ENCODE measurements at places on chromosomes 11 and 22.
A peak's percentile ranks its signal among the peaks of the same experiment; 100 is the strongest.

DNA sequence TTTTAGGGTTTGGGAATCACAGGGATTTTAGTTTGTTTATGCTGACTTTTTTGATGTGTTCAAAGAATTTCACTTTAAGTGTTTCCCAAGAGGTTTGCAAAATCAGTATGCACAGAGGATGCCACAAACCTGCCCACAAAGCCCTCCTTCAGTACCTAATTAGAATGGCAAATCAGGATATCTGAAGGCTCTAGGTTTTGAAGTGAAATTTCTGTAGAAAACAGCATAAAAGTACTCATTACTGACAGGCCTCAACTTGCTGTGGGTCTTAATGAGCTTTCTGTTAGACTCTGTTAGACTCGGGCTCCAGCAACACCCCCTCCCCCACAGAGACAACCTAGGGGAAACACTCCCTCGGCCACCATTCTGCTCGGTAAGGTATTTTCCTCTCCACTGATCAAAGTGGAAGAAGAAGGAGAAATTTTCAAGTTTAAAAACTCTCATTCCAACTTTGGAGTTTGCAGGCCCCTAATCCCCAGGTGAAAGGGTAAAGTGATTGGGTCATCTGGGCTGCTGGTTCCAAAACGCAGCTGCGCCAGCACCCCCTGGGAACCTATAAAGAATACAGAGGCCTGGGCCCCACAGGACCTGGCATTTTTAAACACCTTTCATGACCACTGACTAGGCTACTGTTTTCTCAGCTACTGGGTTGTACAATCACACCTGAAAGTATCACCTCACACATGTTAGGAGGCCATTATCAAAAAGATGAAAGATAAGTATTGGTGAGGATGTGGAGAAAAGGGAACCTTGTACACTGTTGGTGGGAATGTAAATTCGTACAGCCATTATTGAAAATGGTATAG is 67.5 kb downstream of the PLEKHA7 start:
- DNase-seq, result no peak

DNA sequence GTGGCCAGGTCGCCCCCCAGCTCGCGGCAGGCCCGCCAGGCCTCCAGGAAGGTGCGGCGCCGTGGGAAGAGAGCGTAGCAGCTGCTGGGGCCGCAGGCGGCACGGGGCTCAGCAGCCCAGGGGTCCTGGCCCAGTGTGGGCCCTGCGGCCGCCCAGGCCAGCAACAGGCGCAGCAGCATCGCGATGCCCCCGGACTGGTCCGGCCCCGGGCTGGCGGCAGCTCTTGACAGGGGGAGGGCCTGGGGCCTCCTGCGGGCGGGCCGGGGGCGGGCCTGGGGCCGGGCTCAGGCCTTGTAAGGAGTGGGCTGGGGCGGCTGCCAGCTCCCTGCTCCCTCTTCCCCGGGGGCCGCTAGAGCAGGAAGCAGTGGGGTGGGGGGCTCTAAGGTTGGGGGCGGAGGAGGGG is at the start of gene CD248:
Gene CD248 (minus strand): TSS at position 196 of the 403 bp plus-strand sequence. CDS start 17 bp downstream, at position 179.
- peak; percentile 80 for DNase-seq

DNA sequence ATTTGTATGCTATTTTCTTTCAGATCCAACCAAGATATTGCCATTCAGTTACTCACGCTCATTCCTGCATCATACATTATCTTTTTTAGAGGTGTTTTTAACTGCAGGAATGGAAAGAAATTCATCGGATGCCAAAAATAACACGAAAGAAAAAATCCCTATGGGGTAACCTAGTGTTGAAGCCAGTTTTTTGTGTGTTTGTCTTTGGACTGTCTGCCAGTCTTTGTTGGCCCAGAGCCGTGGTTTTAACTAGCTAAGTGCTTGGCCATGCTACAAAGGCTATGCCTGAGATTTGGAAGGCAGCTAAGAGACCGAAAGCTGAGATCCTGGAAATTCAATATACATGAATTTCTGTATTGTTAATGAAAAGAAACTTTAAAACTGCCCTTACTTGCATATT is 309.8 kb upstream of the CNTN5 start:
- DNase-seq, result no peak

GRCh38 chr11:97732011-97732632 is 1288.6 kb upstream of the CNTN5 start:
- no peak for DNase-seq

DNA sequence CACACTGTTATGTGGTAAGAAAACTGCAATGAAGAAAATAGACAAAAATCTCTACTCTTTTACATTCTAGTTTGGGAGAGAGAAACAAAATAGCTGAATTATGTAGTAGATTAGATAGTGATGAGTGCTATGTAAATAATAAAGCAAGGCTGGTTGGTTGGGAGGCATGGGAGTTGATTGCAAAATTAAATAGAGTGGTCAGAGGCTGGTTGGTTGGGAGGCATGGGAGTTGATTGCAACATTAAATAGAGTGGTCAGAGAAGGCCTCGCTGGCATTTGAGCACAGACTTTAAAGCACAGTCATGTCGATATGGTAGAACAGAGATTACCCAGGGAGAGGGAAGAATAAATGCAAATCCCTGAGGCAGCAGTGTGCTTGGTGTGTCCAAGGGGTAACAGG is 22.4 kb downstream of the SIK2 start:
- DNase-seq, result no peak

GRCh38 chr11:30017445-30017895 is 640 bp upstream of the KCNA4 start:
- no peak for DNase-seq

- DNase-seq, result no peak
Measured at GRCh38 chr11:102964867-102965266, 9.3 kb upstream of the MMP13 start.

DNA sequence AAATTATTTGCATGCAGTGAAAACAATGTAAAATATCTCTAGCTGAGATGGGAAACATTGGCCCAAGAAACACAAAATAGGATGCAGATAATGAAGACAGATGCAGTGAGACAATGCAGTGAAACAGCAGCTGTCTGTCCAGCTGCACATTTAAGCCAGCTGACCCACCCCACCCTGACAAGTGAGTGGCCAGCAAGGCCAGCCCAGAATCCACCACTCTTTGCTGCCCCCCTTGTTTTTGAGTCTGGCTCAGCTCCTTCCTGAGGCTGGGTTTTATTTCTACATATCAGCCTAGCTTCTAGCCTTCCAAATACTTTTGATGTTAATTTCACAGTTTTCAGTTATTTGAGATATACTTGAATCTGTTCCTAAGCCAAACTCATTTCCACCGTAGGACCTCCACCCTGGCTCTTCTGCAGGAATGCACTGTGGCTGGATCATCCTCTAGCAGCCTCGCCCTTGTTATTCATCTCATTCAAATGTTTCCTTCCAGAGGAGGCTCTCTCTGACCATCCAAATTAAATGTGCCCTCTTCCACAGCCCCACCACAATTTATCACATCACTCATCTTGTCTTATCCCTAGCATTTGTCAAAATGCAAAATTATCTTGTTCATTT is 154.1 kb upstream of the POU2AF2 start:
- DNase-seq, result no peak

DNA sequence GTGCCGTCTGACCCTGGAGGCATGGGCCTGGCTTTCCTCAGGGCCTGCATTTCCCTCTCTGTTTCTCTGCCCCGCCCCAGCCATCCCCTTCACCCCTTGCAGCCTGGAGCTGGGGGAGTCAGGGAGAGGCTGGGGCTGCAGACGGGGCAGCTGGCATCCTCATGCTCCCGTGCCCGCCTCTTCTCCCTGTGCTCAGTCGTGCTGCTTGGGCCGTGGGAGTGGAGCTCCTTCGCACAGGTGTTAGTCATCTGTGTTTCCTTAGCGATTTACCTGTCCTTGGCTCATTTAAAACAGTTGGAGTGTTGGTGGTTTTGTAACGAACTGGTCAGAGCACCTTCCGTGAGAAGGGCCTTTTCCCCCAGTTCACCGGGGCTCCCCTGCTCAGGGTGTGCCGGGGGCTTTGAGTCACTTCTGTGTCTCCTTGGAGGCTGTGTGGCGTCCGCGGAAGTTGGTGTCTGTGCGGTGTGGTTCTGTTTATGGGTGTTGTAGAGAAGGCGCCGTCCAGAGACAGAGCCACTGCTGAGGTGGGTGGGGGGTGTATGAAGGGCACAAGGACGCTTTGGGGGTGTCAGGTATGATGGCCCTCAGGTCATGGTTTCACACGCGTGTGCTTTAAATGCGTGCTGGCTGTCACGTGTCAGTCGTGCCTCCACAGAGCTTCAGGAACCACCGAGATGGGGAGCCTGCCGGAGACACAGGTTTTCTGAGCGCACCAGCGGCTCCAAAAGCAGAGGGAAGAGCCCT is 19.5 kb downstream of the BRSK2 start:
- DNase-seq, result no peak

- no peak for DNase-seq
Measured at GRCh38 chr11:103731670-103732069, 304.8 kb upstream of the DDI1 start.

DNA sequence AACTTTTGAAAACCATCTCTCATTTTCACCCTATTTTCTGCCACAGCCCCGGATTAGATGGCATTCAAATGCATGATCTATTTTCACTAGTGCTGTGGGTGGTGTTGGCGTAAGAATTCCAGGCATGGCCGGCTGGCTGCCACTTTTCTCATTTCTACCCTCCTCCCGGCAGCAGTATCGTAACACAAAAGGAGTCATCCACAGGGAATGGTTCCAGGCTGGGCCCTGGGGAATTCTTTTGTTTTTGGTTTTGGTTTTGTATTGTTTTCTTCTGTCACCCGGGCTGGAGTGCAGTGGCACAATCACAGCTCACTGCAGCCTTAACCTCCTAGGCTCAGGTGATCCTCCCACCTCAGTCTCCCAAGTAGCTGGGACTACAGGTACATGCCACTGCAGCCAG is 13.8 kb downstream of the JAML start:
- no peak for DNase-seq

- no peak for DNase-seq
Measured at GRCh38 chr11:40280159-40281051, 1179.0 kb downstream of the LRRC4C start.

DNA sequence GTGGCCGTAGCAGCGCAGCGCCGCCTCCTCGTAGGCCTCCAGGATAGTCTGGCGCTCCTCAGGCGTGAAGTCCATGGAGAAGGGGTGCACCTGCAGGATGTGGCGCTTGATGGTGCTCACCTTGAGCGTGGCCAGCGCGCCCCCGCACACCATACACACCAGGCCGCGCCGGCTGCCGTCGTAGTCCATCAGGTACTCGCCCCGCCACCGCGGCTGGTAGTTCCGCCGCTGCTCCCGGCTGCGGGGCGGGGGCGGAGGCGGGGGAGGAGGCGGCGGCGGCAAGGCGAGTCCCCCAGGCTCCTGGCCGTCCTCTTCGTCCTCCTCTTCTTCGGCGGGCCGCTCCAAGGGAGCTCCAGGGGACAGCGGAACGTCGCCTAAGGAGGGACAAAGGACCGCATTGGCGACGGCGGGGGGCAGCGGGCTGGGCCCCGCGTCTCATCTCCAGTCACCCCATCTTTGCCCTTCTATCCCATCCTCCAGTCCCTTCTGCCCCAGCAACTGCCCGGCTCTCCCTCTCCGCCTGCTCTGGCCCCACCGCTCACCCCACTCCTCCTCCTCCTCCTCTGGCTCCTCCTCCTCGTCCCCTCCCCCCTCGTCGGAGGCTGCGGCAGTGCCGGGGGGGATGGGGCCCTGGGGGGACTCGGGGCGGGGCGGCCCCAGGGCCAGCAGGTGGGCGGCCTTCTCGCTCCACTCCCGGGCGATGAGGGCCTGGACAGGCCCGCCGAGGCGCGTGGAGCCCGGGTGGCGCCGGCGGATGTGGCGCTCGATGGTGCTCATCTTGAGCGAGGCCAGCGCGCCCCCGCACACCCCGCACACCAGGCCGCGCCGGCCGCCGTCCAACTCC is 4.9 kb downstream of the ZFTA start:
- no peak for DNase-seq

- no peak for DNase-seq
Measured at GRCh38 chr11:103744496-103745153, 291.8 kb upstream of the DDI1 start.

DNA sequence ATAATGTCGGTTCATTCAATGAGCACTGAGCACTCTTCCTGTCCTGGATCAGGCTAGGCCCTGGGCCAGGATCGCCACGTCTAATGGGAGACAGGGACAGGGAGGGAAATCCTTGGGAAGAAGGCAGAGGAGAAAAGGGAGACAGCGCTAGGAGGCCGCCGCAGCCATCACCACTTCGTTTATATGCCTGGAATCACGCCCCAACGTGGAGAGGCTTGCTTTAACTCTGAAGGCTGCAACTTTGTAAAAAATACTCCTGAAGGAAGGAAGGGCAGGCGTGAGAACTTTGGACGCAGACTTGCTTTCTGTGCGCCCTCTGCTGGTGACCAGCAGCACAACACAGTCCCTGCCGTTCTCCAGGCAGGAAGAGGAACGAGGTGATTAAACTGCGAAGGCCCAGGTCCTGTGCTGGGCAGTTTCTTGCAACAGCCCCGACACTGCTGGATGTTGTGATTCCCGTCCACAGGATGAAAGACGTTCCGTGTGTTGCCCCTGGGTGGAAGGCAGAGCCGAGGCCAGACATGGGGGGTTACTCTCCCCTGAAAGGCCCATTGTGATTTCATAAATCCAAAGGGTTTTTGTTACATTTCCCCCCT is 22.1 kb downstream of the RIBC2 start:
- DNase-seq, result peak; percentile 74

DNA sequence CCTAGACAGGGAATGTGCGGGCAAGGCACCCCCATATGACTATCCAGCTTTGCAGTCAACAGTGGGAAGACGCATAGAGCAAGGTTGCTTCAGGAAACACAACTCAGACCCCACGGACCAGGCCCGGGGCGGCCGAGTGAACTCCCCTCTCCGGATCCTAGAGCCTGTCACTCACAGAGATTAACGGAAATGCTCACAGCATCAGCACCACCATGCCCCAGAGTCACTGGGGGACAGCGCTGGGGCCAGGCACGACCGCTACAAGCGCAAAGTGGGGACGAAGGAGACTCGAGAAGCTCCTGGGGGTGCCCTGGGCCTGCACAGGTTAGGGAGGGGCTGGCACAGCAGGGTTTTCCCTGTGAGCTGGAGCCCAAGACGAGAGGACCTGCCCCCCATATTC is 15.9 kb downstream of the MACROD1 start:
- DNase-seq, result no peak

GRCh38 chr11:100550298-100550697 is 136.8 kb upstream of the ARHGAP42 start:
- DNase-seq, result no peak

- DNase-seq, result peak; percentile 84
Measured at GRCh38 chr11:11349870-11350337, 3.1 kb downstream of the CSNK2A3 start.

GRCh38 chr11:2741377-2742131 is 41.8 kb upstream of the KCNQ1OT1 start:
- DNase-seq, result no peak

Data from fibroblast of skin of left biceps (primary cell).